ENCODE measurements at places on chromosomes 16 and 17.

- no peak for DNase-seq
Observed at GRCh38 chr17:3585826-3586225, 23.4 kb downstream of the TRPV1 start.

- no peak for DNase-seq
Observed at GRCh38 chr16:17965133-17965900, 371.2 kb downstream of the NPIPA8 start.

GRCh38 chr17:75318211-75318610 is 29.0 kb upstream of the SLC25A19 start:
- DNase-seq, result no peak

DNA sequence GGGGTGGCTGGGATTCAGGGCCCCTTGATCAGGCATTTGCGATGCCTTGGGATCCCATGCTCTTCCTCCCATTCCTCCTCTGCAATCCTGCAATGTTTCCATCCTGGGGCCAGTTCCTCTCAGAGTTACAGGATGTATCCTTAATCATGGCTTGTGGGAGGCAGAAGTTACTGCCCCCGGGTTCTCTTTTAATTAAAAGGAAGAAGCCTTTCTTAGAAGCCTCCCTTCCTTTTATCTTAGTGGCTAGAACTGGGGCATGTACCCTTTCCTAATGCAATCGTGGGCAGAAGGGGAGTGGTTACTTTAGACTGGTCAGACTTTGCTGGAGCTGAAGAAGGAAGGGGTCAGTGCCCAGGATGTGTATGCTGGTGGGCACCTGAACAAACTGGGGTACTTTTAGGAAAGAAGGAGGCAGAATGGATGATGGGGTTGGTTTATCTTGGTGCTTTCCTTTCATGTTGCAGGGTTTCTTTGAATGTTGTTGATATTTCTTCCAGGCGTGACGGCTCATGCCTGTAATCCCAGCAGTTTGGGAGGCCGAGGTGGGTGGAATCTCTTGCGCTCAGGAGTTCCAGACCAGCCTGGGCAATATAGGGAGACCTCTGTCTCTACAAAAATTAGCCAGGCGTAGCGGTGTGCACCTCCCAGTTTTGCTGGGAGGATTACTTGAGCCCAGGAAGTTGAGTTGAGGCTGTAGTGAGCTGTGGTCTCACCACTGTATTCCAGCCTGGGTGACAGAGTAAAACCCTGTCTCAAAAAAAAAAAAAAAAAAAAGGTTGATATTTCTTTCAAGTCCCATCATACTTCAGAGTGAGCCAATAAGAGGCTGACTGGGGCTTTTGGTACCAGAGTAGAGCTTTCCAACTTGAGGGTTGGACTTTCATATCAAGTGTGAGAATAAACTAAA is 13.2 kb upstream of the SPN start:
- DNase-seq, result no peak

- DNase-seq, result peak; percentile 70
Observed at GRCh38 chr17:57603978-57604377, 141.1 kb downstream of the CCDC182 start.

- DNase-seq, result no peak
Observed at GRCh38 chr17:77456271-77456950, 315.6 kb downstream of the SEC14L1 start.

GRCh38 chr16:27428026-27428785 is 26.2 kb downstream of the IL21R start:
- no peak for DNase-seq

DNA sequence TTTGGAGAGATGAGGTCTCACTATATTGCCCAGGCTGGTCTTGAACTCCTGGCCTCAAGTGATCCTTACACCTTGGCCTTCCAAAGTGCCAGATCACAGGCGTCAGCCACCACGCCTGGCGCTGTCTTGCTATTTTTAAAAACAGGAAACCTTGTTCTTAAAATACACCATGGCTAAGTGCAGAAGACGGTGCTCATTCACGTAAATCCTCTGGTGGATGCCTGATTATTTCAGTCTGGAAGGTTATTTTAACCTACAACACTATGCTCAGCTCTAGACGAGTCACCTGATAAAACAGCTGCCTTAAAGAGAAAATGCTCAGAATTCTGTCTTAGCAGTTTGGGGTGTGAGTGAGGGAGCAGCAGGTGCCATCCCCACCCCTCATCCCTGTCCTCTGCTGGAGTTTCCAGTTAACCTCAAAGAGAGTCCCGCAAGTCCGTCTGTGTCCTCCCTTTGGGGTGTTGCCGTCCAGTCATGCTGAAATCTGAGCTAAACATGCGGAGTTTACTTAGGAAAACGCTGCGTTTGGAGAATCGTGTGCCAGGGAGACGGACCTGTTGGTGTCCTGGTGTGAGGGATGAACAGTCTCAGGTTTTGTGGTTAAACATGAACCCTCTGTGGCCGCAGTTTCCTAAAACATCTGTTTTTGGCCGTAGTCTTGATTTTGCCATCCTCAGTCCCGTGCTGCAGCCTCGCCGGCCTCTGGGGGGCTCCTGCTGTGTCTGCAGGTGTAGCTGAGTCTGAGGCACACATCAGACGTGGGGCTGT is 17.1 kb downstream of the SPG7 start:
- no peak for DNase-seq

DNA sequence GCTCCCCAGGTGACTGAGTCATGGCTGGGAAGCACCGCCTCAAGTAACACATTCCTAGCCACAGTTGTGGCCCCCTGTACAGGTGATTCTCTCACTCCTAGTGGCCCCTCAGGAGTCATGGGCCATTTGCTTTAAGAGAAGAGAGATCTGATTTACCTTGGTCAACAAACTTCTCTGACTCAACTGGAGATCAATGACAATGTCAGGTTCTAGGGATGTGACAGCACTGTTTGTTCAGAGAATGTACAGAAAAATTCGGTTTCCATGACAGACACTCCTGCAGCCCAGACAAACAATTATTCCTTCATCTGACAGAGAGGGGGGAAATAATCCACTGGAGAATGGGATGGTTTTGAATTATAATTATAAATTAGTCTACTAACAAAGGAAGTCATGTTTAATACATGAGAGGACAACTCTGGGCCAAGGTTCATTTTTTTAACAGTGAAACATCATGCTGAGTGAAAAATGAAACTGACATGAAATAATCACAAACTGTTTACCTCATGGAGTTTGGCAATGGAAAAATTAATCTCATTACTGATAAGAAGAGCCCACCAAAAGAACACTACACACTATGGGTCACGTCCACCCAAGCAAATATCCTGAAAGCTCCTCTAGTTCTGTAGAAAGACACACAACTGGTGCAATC is 9.7 kb downstream of the ERN1 start:
- no peak for DNase-seq

DNA sequence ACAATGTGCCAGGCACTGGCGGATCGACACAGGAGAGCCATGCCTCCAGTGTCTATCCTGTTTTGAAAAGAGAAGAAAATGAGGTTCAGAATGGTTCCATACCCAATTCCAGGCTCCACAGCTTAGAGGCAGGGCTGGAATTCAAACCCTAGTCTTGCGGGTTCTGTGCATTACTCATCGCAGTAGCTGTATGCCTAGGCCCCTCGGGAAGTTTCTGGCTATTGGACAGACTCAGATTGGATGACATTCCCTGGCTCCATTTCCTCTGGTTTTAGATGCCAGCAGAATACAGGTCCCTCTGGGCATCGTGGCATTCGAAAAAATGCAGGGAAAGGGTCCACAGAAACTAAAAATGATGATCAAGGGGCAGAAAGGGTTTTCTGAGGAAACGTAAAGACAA is 184.7 kb downstream of the COPRS start:
- DNase-seq, result no peak

DNA sequence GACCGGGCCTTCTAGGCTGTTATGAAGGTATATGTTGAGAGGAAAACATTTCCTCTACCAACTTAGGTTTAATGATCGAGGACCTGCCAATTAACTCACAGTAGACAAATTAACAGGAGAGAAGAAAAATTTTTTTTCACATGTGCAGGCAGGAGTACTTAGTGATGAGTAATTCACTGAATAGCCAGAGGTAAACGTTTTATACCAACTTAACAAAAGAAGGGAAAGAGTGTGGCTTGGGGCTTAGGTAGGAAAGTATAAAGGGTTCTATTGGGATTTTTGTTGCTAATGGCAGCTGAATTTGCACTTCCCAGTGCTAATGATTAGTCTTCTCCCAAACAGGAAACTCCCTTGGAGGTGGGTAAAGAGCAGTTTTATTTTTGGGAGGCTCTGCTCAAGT is 121.6 kb upstream of the HS3ST4 start:
- DNase-seq, result no peak

DNA sequence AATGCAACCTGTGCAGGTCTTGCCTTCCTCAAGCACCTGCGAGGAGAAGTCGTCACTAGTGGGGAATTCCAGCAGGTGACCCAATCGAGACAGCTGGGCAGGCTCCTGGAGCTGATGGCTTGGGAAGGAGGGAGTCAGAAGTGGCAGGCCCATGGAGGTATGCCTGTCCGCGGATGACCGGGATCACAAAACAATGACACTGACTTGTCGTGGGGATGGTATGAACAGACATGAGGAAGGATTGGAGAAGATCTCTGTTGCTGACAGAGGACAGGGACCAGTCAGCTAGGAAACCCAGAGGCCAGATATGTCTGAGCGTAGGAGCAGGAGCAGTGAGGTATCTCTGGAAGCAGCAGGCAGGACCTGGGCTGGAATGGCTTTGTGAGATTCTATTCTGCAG is 233.3 kb downstream of the SOX9 start:
- DNase-seq, result no peak

- no peak for DNase-seq
Observed at GRCh38 chr17:7307686-7308624, 527 bp downstream of the EIF5A start.

- no peak for DNase-seq
Observed at GRCh38 chr16:12680531-12680930, 123.2 kb downstream of the CPPED1 start.

DNA sequence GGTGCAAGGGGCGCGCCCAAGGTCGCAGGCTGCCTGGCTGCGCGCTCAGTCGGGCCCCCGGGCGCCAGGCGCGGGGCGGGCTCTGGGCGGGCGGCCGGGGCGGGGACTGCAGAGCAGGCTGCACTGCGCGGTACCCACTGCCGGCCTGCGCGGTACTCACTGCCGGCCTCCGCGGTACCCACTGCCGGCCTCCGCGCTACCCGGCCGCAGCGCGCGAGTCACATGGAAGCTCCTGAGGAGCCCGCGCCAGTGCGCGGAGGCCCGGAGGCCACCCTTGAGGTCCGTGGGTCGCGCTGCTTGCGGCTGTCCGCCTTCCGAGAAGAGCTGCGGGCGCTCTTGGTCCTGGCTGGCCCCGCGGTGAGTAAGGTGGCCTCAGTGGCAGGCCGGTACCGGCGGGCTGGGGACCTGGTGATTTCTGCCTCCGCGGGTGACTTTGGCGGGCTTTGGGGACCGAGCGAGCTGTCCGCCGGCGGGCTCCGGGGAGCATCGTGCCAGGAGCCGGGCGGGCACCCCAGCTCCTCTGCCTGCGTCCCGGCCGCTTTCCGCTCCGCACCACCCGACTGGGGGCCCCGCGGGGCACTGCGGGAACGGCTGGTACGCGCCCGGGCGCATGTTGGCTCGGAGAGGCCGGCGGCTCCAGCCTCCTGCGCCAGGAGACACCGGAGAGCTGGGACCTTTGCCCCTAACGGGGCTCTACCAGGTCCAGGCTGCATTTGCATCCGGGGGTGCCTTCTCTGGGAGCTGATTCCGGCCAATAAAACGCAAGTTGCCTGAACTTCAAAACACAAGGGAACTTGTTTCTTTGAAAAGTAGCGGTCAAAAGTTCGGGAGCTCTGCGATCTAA is at the start of gene SLC47A1:
SLC47A1 (plus strand) TSS at position 137 of the 844 bp plus-strand sequence; CDS start at position 223, 86 bp downstream.
- no peak for DNase-seq

GRCh38 chr17:30249460-30249859 is 14.0 kb upstream of the SLC6A4 start:
- DNase-seq, result no peak

GRCh38 chr17:42920106-42920900 is 19.7 kb downstream of the G6PC1 start:
- DNase-seq, result no peak

DNA sequence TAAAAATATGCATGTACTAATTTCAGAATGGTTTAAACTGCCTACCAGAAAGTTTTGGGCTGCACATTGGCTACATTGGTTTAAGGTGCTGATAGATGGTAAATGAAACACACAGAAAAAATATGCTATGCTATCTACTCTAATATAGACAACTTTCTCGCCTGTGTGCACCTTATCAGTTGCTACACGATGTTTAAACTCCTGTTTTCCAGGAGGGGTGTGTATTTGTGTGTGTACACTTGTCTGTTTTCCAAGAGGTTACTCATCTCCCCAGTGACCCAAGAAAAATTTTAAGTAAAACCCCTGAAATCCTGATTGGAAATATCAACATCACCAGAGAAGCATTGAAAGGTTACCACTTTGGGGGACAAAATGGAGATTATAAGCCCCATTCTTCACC is 21.6 kb upstream of the PSMC5 start:
- no peak for DNase-seq

- DNase-seq, result no peak
Observed at GRCh38 chr16:31451681-31452351, 7.5 kb upstream of the ARMC5 start.

DNA sequence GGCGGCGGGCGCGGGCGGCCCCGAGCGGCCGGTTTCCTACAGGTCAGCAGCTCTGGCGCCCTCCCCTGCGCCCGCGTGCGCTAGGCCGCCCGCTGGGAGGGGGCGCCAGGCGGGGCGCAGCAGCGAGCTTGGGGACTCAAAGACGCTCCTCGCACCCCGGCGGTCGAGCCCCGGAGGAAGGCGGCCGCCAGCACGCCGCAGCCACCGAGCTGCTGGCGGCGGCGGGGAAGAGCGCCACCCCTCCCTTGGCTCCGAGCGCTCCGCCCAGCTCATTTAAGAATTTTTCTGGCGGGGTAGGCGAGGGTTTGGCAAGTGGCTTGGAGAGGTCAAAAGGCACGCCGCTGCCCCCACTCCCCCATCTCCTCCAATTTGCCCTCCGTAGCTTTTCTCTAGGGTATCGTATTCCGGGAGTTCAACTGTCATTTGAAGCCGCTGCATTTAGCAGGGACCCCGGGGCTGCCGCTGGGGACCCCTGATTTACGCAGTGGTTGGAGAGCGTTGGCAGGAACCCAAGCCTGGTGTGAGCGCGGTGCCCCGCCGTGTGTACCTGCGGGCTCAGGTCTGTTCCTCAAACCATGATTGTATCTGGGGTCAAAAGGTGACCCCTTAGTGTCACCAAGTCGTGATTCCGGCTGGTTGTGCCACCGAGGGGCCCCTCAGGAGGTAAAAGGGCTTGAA is 59.5 kb upstream of the GSE1 start:
- DNase-seq, result no peak

GRCh38 chr17:57873261-57874057 is 23.6 kb upstream of the MRPS23 start:
- no peak for DNase-seq

All from SIG-M5 (cell line).